Memory B cell (primary cell): ENCODE measurements at places on chromosomes 5 and 9.

- no peak for DNase-seq
Measured at GRCh38 chr9:107868186-107868585, 378.6 kb upstream of the KLF4 start.

DNA sequence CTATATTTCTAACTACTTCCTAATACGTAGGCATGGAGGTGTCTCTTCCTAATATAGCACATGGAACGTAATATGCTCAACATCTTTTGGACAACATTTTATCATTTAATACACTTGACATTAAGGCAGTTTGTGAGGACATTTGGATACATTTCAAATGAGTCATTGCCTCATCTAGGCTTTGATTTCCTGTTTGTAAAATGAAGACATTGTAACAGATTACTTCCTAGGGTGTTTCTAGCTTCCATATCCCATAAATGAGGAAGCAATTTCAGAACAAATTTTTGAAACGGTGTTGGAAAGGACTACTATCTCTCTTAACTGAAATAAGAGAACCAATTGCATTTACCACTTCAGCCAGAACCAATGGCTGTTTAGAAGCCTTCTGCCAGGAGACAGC, 38.7 kb downstream of the SLC28A3 start:
- DNase-seq = no peak

- DNase-seq = no peak
Measured at GRCh38 chr5:142627383-142628217, 58.3 kb downstream of the FGF1 start.

DNA sequence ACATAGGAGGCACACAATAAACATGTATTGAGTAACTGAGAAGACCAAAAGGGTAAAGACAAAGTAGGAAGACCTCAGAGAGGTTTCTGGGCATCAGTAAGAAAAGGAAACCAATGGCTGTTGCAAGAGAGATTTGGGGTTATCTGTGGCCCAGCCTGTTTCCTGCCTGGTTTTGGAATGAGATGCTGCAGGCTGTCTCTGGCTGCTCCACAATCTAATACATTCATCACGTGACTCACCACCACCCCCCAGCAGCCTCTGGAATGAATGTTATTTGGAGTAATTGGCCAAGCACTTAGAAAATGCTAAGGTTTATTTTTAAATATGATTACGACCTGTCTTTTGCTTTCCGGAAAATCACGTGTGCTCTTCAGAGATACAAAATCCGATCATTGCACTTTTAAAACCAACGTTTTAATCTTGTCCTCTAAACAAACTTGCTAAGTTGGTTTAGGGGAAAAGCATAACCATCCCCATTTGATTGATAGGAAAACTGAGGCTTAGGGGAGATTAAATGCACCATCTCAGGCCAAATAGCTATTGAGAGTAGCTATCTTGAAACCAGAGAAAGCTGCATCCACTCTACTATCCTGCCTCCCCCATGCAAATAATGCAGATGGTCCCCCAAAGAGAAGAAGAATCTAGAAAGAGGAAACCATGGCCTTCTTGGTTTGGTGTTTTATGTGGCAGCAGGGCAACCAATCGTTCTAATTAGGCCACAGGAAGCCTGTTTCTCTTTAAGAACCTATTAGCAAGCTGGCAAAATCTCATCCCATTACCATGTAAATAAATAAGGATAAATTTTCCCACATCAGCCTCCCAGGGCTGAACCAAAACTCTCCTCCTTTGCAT, 151.8 kb upstream of the ADRA1B start:
- DNase-seq = no peak

GRCh38 chr5:121949885-121950284, 11.9 kb upstream of the SRFBP1 start:
- DNase-seq = no peak

DNA sequence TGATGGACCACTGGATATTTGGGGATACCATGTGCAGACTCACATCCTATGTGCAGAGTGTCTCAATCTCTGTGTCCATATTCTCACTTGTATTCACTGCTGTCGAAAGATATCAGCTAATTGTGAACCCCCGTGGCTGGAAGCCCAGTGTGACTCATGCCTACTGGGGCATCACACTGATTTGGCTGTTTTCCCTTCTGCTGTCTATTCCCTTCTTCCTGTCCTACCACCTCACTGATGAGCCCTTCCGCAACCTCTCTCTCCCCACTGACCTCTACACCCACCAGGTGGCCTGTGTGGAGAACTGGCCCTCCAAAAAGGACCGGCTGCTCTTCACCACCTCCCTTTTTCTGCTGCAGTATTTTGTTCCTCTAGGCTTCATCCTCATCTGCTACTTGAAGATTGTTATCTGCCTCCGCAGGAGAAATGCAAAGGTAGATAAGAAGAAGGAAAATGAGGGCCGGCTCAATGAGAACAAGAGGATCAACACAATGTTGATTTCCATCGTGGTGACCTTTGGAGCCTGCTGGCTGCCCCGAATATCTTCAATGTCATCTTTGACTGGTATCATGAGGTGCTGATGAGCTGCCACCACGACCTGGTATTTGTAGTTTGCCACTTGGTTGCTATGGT, 54.5 kb upstream of the HNRNPA0 start:
- DNase-seq = no peak

GRCh38 chr9:69946800-69947437, 96.7 kb upstream of the MAMDC2 start:
- DNase-seq = no peak
